ENCODE measurements at places on chromosomes 5 and 9.

GRCh38 chr9:120970244-120970643, 43.6 kb upstream of the TRAF1 start:
- no peak for DNase-seq

DNA sequence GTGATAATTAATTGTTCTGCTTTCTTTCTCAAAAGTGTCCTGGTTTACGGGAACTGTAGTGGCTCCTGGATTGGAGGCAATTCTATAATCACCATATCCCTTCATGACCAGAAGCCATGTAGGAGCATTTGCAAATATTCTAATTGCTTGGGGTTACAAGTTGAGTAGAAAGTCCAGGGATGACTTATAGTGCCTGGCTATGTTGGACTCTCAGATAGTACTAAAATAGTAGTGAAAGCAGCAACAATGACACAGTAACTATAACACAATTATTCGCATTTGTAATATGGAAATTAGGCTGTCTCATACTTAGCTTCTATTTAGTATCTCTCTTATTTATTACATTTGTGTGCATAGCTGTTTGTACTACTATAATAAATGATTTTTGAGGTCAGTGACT, 712.5 kb upstream of the GRAMD2B start:
- DNase-seq: no peak

- DNase-seq: no peak
Observed at GRCh38 chr9:131942146-131942720, 137.4 kb downstream of the MED27 start.

- no peak for DNase-seq
Observed at GRCh38 chr9:93114984-93115335, 18.9 kb downstream of the CARD19 start.

DNA sequence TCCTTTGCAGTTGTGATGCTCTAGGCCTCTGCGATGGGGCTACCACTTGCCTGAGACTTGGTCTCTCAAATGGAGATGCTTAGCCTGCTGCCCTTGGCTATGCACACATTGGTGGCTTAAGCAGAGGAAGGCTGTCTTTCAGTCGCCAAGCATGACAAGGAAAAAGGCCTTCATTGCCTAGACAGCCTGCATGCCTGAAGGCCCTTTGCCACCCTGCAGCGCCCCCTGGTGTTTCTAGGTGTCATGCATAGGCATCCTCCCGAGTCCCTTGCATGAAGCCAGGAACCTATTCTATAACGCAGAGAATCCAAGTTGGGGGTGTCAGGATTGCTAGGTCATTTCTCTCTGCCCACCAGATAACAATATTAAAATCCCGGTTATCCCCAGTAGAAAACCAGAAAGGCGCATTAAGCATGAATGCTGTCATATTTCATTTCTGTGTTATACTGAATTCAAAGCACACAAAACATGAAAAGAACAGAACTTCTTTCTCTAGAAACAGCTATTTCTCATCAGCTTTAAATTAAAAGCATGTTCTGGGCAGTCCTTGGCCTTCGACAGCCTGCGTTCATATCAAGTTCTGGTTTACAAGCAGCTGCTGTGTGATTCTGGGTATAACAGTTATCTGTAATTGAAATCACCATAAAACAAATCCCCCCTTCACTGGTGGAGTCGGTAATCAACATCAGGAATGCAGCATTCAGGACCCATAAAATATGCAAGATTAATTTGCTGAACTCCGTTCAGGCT, 59.7 kb upstream of the TRPC7 start:
- DNase-seq: peak; percentile 82

- peak; percentile 11 for DNase-seq
Observed at GRCh38 chr9:16628413-16628812, 242.1 kb downstream of the BNC2 start.

- no peak for DNase-seq
Observed at GRCh38 chr5:2430606-2431005, 320.9 kb downstream of the IRX2 start.
